ENCODE measurements at places on chromosomes 2 and 18.

- no peak for DNase-seq
Observed at GRCh38 chr2:96409820-96410164, 74.2 kb downstream of the NCAPH start.

DNA sequence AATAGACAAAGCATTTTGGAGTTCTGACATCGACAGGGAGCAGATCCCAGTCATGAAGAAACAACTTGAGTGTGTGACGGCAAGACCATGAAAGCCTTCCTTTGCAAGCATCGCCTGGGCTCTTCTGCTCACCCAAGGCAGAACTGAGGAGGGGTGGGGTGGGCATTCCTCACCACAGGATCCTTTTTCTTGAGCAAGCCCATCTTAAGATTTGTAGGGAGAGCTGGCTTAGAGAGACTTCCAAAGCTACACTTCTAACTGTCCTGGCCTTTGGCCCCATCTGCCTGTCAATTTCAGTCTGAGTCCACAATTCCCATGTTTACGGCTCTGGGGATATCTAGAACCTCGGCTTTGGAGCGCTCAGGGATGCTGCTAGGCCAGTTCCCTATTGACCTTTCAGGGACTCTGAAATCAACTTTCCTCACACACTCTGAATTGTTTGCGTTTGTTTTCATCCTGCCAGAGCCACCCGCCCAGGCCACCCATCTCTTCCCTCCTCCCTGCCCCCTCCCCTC is 3.7 kb downstream of the KLHL14 start:
- no peak for DNase-seq

DNA sequence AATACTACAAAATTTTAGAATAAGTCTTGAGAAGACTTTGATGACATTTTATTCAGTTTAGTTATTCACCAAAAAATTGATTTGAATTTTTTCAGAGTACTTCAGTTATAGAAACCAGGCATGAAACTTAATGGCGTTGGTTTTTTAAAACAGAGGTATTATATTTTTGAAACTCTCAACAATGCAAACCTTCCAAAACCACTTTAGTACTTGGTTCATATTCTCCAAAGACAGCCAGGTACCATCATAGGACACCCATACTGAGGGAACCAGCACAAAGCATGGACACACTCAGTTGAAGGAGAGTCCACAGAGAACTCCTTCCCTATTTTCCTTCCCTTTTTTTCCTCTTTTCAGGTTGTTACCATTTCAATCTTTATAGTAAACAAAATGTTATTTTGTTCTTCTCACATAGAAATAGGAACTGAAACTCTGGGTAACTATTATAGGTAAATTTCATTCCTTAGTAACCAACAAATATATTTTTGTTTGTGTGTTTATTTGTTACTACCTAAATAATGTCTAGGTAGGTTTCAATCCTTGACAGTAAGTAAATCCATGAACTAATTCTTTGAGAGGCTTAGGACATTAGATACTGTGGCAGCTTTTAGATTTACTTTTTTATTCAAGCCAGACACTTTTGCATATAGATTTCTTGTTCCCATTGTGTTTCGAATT is 95.8 kb downstream of the TMEFF2 start:
- DNase-seq: no peak

GRCh38 chr18:5841518-5841917 is 53.8 kb downstream of the TMEM200C start:
- DNase-seq: no peak

DNA sequence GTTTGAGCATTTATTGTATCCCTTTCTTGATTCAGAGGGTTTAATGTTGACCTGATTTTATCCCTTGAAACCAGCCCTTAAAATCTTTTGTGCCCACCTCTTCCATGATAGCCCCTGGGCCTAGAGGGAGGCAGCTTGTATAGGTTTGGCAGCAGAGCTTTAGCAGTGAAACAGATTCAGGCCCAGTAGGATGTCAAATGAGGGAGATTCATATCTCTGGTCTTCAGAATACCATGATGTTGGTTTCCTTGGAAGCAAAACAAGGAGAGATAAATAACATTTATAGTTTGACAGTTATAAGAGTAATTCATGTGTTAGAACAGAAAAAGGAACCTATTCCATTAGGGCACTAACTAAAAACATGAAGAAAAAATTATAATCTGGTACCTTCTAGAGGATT is 649.2 kb downstream of the METTL4 start:
- DNase-seq: no peak

DNA sequence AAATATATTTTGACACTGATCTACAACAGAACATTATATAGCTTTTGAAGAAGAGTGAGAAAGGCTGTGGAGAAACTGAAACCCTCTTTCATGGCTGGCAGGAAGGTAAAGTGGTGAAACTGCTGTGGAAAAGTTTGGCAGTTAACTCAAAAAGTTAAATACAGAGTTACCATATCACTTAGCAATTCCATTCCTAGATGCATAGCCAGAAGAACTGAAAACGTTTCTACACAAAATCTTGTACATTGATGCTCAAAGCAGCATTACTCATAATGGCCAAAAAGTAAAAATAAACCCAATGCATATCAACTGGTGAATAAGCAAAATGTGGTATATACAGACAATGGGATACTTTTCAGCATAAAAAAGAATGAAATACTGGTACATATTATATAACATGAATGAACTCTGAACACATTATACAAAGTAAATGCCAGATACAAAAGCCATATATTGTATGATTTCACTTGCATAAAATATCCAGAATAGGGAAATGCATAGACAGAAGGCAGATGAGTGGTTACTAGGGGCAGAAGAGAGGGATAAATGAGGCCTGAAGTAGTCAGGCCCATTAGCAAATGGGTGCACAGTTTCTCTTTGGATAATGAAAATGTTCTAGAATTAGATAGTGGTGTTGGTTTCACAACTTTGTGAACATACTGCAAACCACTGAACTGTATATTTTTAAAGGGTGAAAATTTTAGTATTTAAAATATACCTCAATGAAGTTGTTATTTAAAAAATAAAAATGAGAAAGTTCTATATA is 114.3 kb downstream of the DYM start:
- DNase-seq: no peak

GRCh38 chr2:176162911-176163671 is 6.0 kb downstream of the HOXD3 start:
- no peak for DNase-seq

DNA sequence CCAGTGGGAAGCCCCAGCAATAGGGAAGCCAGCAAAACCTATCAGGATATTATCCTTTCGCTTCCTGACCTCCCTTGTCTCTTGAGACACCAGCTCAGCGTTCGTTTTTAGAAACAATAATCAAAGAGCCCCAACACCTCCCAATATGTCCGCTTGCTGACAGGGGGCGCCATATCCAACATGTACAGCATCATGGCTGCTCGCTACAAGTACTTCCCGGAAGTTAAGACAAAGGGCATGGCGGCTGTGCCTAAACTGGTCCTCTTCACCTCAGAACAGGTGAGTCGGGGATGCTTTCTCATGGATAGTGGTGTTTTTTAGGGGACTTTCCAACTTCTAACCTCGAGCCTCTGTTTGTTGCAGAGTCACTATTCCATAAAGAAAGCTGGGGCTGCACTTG is 28.7 kb downstream of the GAD1 start:
- no peak for DNase-seq

- no peak for DNase-seq
Observed at GRCh38 chr2:5444168-5444567, 248.0 kb upstream of the SOX11 start.
